ENCODE measurements at places on chromosomes 7 and 10.

GRCh38 chr10:77574438-77574837 lies 63.2 kb downstream of the KCNMA1 start:
- DNase-seq: no peak

DNA sequence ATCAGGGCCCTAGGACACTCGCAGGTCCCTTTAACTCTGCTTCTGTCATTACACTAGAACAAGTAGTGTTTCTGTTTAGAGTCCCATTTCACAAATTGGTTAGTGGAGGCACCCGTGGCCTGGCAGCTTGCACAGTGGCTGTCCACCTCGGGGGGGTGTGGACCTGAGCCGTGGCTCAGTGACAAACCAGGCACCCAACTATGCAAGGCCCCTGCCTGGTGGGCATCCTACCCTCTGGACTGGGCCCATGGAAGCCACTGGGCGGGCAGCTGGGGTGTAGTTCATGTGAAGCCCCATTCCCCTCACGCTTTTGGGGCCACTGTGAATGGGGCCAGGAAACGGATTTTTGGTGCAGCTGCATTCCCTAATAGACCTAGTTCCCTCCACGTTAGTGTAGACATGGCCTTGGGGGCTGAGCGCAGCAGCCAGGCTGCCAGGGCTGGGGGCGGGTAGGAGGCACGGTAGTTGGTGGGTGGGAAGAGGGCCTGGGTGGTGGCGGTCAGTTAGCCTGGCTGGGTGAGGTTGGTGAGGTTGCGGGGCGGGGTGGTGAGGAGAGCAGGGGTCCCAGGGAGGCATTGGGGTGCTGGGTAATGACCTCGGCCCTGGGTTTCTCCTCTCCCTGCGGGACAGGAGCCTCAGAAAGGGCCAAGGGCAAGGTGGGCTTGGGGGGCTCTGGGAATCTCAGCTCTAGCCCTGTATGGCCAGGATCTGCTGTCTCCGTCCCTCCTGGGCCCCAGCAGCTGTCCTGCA lies 18.7 kb downstream of the ZNF316 start:
- no peak for DNase-seq

DNA sequence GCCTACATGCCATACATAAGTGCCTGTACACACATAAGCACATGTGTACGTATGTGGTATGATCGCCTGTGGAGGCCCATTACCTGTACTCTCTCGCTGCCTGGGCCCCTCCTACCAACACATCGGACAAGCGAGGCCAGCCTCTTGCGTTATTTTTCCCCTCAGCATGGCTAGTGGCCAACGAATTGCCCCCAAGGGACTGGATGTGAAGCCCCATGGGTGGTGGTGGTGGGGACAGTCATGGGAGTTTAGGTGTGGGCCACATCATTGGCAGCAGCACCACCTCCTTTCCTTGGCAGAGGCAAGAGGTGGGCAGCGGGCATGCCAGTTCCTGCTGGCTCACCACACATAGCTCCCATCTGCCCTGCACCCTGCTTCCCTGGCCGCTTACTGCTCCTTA lies 10.0 kb downstream of the GRK5 start:
- no peak for DNase-seq

DNA sequence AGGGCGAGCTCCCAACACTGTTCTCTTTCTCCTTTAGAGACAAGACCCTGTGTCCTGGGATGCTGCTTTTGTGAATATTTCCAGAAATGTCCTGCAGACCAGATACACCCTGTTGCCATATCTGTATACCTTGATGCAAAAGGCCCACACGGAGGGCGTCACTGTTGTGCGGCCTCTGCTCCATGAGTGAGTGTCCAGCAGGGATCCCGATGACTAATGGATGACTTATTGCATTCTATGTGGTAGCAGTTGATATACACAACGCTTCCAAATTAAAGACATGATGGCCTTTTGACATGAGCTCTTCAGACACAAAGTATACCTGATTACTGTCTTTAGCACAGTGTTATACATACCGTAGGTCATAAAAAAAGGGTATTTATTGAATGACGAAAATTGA lies 45.0 kb upstream of the MGAM2 start:
- no peak for DNase-seq

GRCh38 chr10:124735491-124736286 lies 8.5 kb downstream of the FAM53B start:
- DNase-seq: peak; percentile 75

GRCh38 chr10:33621101-33621500 lies 286.6 kb upstream of the NRP1 start:
- no peak for DNase-seq

DNA sequence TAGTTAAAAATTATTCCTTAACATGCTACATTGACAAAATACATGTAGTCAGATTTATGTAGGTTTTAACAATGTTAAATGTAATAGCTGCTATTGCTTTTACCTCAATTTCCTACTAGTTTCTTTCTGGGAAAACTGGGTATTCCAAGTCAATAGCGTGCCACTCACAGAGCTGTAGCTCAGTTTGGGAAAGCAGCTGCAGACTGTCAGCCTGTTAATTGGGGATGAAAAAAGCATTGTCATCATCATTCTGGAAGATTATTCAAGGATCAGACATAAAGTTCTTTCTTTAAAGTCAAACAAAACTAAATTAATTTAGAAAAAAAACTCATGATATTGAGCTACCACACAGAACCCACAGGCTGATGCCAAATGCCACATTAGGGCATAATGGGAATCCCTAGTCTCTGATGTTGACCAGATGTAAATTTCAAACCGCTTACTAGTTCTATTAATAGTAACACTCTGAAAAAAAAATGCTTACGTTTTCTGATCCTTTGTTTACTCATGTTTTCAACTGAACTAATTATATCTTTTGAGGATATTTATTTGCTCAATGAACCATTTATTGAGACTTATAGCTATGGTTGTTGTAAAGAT lies 19.6 kb upstream of the AGMO start:
- no peak for DNase-seq
